SK-N-SH (cell line): ENCODE measurements at places on chromosomes 1 and 21. TPM values are rescaled to one million over a fixed set of nuclear protein-coding genes. Genes with fewer than 3 reads are reported as not detected.

DNA sequence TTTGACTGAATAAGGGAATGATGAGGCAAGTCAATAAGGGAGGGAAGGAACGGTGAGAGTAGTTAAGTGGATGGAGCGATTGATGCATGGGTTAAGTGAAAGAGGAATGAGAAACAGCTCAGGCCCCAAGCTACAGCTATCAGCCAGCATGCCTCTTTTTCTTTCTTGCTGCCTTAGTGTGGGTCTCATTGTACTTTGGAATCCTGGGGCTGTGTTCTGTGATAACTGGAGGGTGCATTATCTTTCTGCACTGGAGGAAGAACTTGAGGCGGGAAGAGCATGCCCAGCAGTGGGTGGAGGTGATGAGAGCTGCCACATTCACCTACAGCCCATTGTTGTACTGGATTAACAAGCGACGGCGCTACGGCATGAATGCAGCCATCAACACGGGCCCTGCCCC, 1.0 kb downstream of the TEX38 start:
- no peaks in the 10 kb centered on the region; the same call in 1 of the 2 replicates for H3K4me1 ChIP-seq
- H3K4me3 ChIP-seq, result no peak overlapping the region
- H3K27ac ChIP-seq, result no peak overlapping the region
- no peaks in the 10 kb centered on the region for H3K27me3 ChIP-seq

DNA sequence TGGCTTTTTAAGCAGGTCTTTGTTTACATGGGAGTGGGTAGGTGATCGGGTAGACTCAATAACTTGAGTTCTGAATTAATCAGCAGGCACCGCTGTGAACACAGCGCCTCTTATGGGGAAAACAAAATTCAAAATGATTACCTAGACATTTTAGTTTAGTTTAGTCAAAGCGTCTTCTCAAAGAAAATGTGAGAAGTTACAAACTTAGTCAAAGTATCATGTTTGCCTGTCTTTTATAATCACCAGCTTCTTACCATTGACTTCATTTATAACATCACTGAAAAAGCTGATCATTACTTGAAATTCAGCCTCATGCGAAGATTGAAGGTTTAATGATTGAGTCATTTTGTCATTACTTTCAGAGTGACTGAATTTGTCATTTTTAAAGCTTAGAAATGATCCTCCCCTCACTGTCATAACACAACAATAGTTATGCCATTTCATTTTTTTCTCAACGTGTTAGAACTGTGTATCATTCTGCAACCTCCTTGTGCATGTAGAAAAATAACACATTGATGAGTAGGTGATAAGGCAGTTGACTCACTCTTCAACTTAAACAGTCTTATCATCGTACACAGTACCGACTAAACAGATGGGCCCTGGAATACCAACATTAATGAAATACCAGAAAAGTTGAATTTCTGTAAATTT, 188.5 kb downstream of the NFIA start:
- H3K4me1 ChIP-seq, result peaks cover 16% of the 10 kb centered on the region
- no peak overlapping the region for H3K4me3 ChIP-seq
- no peak overlapping the region for H3K27ac ChIP-seq
- no peaks in the 10 kb centered on the region for H3K27me3 ChIP-seq
- no peaks in the 10 kb centered on the region for H3K36me3 ChIP-seq

- H3K36me3 ChIP-seq, result peaks cover 5% of the 10 kb centered on the region; the same call in 1 of the 2 replicates
- no peak for DNase-seq
- H3K27me3 ChIP-seq, result no peaks in the 10 kb centered on the region
- H3K4me1 ChIP-seq, result peaks cover 55% of the 10 kb centered on the region
- no peak overlapping the region for H3K27ac ChIP-seq
- no peak overlapping the region for H3K4me3 ChIP-seq
Measured at GRCh38 chr1:201690528-201690927, 138.4 kb upstream of the IPO9 start.

DNA sequence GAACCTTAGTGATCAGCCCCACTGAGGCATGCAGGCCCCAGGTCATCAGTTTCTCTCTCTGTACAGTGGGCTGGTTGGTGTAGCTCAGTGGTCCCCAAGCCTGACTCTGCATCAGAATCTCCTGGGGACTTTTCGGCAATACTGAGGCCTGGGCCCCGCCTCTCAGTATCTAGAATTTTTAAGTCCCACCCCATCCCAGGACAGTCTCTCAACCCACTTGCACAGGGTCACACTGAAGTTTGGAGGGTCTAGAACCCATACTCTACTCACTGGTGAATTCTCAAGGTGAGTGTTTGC, 216.4 kb downstream of the MATN1 start:
- no peak overlapping the region for H3K4me3 ChIP-seq
- DNase-seq, result no peak
- H3K27me3 ChIP-seq, result no peaks in the 10 kb centered on the region
- peaks cover 2% of the 10 kb centered on the region; the same call in 1 of the 2 replicates for H3K4me1 ChIP-seq
- H3K27ac ChIP-seq, result no peak overlapping the region
- no peaks in the 10 kb centered on the region for H3K36me3 ChIP-seq

The USP33 gene
- 26.3 and 38.8 TPM in 2 replicates for polyA plus RNA-seq

The TNFRSF4 gene
- not detected in 2 replicates for polyA plus RNA-seq

The GCSAML gene
- polyA plus RNA-seq, result not detected in 2 replicates

The KCNN3 gene
- 0.10 and 0.16 TPM in 2 replicates for polyA plus RNA-seq
